Urinary bladder (tissue), 4 donors: ENCODE measurements at places on chromosomes 16 and 17. TPM values are rescaled to one million over a fixed set of nuclear protein-coding genes. Genes with fewer than 3 reads are reported as not detected.

DNA sequence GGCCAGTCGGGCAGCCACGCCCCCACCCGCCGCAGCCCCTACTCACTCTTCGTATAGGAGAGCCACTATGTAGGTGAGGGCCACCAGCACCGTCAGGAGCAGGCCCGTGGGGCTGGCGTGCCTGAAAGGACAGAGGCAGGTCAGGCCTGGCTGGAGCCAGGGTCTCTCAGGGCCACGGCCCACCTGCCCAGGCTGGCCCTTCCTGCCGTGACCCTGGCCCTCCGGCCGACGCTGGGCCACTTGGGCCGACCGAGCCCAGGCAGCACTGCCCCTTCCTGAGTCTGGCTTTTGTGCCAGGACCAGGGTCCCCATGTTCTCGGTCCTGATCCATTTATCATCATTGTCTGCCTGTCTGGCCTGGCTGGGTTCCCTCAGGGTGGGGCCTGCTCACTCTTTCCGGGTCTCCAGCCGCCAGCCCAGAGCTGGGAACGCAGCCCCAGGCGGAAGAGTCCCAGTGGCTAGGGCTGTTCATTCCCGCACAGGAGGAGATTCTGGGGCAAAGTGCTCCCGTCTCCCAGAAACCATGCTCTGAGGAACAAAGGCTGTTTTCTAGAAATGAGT, 10.1 kb upstream of the RASD1 start:
- no peak for DNase-seq

The PRAC1 gene
- total RNA-seq: 7.7 TPM

DNA sequence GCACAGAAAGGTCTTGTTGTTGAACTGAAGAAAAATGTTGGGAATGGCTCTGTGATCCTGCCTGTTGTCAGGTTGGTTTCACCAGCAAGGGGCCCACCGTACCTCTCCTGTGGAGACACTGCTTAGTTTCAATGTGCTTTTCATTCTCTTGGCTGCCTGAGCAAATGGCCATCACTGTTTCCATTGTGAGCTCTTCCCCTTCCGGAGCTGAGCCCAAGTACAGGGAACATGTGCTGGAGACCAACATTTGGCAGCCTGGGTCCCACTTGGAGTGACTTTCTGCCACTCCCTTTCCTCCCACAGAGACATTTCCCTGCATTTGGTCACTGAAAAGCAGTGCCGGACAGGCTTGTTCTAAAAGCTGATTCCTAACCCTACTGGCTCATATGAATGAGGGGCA, 23.1 kb downstream of the GABARAPL2 start:
- no peak for DNase-seq

GRCh38 chr16:85624646-85625045, 11.5 kb downstream of the GSE1 start:
- DNase-seq: no peak

The CLEC18A gene
- total RNA-seq: 1.7 TPM

DNA sequence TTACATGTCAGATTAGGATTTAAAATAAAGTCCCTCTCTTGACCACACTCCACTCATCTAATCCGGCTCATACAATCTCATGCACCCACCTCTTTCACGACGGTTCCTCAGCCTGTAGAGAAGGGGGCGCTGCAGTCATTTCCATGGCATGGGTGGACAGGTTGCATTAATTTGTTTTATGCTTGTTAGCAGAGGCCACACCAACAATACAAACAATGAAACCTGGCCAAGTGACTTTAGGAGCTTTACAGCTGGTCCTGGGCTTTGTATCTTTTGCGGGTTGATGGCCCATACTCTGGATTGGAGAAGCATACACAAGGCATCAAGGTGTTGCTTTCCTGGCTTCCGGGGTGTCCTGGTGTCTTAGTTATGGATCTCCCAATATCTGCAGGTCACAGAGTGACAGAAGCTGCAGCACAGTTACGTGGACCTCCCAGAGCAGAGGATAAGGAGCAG, 9.7 kb upstream of the SNF8 start:
- DNase-seq: no peak
